Type B pancreatic cell (in vitro differentiated cells): ENCODE measurements at places on chromosomes 4 and X.

DNA sequence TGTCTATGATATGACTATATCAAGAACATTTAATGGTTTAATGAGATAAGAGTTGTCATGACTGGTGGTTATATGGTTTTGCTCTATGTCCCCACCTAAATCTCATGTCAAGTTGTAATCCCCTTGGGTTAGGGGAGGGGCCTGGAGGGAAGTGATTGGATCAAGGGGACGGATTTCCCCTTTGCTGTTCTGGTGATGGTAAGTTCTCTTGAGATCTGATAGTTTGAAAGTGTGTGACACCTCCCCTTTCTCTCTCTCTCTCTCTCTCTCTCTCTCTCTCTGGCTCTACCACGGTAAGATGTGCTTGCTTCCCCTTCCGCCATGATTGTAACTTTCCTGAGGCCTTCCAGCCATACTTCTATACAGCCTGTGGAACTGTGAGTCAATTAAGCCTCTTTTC, 803.4 kb downstream of the TRIML1 start:
- DNase-seq: no peak

GRCh38 chr4:168623484-168623883, 126.6 kb downstream of the PALLD start:
- no peak for DNase-seq

GRCh38 chr4:80412322-80412721, 76.8 kb downstream of the CFAP299 start:
- DNase-seq: no peak

DNA sequence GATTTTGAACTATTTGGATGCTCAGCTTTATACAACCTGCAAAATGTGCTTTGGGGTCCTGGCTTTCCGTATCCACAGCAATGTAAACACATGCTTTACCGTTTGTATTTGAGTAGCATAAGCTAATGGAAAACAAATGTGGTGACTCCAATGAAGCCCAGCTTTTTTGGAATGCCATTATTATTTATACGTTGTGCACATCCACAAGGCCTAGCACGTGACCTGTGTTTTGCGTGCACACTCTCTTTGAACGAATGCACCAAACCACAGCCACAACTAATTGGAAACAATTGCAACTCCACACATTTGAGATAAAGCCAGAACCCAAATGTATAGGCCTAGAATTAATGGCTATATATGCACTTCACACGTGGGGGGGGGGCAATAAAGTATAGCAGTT, 189.5 kb upstream of the GPC4 start:
- no peak for DNase-seq

GRCh38 chr4:169269916-169270809, 593 bp downstream of the SH3RF1 start:
- peak; percentile 73 for DNase-seq

- DNase-seq: no peak
Measured at GRCh38 chr4:85548841-85549240, 73.9 kb downstream of the ARHGAP24 start.

DNA sequence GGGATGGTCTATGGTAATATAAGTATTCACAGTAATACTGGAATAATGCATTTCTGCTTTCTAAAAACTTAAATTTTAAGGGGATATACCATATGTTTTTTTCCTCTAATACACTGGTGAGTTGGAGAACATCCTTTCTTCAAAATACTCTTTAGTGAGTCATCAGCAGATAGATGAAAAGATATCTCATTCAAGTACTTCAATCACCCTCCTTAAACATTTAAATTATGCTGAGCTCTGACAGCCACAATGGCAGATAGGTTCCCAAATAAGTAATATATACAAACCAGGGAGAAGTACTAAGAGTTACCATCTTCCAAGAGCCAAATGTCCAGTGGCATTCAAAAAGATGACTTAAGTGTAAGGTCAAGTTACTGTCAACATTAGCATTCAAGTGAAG, 52.2 kb downstream of the AMMECR1 start:
- no peak for DNase-seq

- DNase-seq: no peak
Measured at GRCh38 chrX:48956728-48957414, 536 bp downstream of the OTUD5 start.

GRCh38 chrX:136202889-136203288, 48.3 kb downstream of the MAP7D3 start:
- no peak for DNase-seq

DNA sequence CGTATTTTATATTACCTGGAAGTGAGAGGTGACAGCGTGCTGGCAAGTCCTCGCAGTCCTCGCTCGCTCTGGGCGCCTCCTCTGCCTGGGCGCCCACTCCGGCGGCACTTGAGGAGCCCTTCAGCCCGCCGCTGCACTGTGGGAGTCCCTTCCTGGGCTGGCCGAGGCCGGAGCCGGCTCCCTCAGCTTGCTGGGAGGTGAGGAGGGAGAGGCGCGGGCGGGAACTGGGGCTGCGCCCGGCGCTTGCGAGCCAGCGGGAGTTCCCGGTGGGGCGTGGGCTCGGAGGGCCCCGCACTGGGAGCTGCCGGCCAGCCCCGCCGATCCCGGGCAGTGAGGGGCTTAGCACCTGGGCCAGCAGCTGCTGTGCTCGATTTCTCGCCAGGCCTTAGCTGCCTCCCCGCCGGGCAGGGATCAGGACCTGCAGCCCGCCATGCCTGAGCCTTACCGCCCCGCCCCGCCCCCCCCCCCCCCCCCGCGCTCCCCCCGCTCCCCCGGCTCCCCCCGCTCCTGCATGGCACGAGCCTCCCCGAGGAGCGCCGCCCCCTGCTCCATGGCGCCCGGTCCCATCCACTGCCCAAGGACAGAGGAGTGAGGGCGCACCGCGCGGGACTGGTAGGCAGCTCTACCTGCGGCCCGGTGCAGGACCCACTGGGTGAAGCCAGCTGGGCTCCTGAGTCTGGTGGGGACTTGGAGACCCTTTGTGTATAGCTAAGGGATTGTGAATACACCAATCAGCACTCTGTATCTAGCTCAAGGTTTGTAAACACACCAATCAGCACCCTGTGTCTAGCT, 298.9 kb upstream of the MAGEB16 start:
- no peak for DNase-seq

GRCh38 chr4:16626945-16627344, 271.5 kb downstream of the LDB2 start:
- DNase-seq: no peak

- no peak for DNase-seq
Measured at GRCh38 chrX:96376266-96376665, 308.4 kb upstream of the DIAPH2 start.

DNA sequence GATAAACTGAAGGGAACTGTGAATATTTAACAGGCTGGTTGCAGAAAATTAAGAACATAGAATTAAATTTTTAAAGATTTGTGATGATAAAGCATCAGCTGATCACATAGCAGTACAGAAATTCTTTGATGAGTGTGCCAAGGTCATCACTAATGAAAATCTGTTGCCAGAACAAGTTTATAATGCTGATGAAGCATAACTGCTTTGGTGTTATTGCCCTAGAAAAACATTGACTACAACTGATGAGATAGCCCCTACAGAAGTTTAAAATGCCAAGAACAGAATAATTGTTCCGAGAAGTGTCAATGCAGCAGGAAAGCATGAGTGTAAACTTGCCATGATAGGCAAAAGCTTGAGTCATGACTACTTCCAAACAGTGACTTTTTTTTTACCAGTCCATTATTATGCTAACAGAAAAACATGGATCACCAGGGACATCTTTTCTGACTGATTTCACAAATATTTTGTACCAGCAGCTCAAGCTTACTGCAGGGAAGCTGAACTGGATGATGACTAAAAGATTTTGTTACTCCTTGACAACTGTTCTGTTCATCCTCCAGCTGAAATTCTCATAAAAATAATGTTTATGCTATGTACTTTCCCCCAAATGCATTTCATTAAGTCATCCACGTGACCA, 1136.6 kb downstream of the FAT4 start:
- DNase-seq: no peak

- no peak for DNase-seq
Measured at GRCh38 chr4:96293806-96294205, 453.9 kb downstream of the PDHA2 start.

DNA sequence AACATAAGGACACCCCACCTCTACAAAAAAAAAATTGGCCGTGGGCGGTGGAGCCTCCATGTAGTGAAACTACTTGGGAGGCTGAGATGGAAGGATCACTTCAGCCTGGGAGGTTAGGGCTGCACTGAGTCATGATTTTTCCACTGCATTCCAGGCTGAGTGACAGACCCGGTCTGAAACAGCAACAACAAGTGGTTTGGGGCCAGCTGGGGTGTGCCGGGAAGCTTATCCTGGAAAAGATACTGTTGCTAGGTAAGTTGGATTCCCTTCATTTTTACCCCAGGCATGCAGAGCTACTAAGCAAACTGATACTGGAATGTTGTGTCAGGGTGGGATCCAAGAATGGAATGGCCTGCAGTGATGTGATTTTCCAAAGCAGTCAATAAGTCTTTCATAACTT, 57.0 kb downstream of the XAGE2 start:
- DNase-seq: no peak

DNA sequence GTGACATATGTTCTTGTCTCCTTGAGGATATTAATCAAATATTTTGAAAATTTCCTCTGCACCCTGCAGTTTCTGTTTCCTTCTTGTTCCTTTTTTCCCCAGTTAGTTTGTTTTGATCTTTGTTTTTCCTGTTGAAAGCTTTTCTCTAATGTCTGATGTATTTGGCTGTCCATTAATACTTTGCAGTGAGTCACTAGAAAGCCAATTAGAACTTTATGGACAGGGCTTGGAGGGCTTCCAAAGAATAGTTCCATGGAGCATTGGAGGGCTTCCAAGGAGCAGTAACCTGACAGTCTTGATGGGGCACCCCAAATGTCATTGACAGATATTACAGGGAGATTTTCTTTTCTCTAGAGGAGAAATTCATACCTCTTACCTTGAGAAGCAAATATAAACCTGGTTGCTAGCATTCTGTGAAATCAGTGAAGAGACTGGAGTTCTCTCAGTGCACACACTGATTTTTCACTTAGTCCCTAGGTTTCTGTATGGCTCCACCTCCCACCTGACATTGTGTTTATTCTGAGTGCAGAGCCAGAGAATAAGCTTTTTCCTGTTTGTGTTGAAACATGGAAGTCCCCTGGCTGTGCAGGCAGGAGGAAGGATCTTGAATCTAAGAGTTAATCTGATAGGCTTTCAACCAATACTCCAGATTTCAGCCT, 26.5 kb downstream of the SPARCL1 start:
- no peak for DNase-seq

DNA sequence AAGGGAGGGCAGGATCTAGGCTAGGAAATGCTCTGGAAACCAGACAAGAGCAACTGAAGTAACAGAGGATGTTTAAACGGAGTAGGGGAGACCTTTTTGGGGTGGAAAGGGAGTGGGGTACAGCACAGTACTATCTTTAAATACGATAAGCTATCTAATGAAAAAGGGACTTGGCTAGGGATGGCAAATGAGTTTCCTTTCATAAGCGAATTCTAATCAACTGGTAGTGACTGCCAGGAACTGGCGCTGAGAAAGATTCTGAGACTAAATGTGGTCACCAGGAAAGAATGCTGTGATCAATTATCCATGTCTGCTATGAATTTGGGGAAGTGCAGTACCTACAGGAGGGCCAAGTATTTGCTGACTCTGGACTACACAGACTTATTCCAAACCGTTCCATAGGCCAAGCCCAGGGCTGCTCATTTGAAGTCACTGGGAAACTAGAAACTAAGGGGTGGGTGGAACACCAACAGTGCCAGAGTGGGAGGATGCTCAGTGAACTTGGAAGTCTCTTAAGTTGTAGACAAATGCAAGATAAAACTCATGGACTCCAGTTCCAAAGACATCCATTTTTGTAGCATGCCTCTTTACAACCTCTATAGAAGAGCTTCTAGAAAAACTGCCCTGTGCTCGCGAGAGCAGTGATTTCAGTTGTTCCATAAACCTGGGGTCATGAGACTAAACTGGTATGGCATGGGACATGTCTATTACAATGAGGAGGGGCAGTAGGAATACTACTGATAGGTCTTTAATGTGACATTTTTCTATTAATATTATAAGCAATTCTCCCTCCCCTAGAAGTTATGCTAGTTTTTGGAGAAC, 2.0 kb downstream of the TRAPPC2 start:
- DNase-seq: no peak

GRCh38 chr4:72473434-72473900, 95.6 kb downstream of the ADAMTS3 start:
- DNase-seq: no peak

- DNase-seq: no peak
Measured at GRCh38 chrX:154715825-154716224, 35.1 kb downstream of the GAB3 start.

DNA sequence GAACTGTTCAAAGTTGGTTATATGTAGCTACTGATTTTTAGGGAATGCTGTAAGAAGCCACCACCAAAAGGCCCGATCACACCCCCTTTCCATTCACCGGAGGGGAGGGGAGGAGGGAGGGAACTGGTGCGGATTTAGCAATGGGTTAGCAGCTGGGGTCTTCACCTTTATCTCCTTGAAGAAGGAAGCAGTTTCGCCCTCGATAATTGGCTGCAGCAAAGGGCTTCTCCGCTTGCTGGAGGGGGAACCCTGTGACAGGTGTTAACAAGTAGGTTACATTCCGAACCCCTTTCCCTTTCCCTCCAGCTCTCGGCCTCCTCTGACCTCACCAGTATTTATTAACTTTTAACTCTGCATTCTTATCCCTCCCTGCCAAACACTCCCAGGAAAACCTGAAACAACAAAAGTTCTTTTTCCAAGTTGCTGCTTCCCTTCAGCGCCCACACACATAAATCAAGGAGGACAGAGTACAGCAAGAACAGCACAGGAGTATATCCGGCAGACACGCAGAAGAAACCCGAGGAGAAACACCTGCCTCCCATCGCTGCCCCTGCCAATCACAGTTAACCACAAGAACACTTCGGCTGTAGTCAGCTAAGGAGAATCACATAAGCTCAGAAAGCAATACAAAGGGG, 39.8 kb upstream of the NAP1L5 start:
- DNase-seq: no peak

- no peak for DNase-seq
Measured at GRCh38 chr4:52259978-52260377, 208.9 kb downstream of the SPATA18 start.

DNA sequence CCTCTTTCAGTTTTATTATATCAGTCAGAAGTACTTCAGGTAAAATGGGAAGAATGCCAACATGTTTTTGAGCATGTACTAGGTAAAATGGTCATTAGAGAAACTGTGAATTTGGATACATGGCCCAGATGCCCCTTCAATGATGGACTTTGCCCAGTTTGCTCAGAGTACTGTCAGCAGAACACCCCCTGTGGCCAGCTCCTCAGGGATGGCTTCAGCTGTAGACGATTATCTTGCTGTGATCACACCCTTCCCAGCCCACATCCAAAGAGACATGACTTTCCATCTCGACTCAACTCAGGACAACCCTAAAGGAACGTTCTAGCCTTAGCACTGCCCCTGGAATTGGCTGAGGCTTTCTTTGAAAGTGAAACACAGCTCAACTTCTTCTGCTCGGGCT, 439.1 kb downstream of the PACRGL start:
- no peak for DNase-seq

DNA sequence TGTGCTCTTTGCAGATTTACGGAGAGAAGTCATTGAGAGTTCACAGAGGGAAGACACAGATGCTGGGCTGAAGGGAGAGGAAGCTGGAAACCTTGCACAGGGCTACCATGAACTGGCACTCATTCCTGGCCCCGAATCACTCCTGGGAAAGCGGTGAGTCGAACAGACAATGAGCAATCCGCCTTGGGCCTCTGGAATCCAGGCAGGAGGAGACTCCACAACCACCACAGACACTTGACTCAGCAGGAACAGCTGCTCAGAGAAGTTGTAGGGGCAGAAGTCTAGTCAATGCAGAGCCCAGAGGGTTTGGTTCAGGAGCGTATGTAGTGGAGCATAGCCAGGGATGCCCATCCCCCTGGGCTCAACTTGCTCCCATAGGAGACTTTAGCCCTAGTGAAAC, 62.8 kb upstream of the GRIA3 start:
- no peak for DNase-seq
